Activated naive CD4-positive, alpha-beta T cell treated with Interleukin-2 at 50 U/mL for 16 hours (primary cell): ENCODE measurements at places on chromosomes 5 and 9.
A peak's percentile ranks its signal among the peaks of the same experiment; 100 is the strongest.

DNA sequence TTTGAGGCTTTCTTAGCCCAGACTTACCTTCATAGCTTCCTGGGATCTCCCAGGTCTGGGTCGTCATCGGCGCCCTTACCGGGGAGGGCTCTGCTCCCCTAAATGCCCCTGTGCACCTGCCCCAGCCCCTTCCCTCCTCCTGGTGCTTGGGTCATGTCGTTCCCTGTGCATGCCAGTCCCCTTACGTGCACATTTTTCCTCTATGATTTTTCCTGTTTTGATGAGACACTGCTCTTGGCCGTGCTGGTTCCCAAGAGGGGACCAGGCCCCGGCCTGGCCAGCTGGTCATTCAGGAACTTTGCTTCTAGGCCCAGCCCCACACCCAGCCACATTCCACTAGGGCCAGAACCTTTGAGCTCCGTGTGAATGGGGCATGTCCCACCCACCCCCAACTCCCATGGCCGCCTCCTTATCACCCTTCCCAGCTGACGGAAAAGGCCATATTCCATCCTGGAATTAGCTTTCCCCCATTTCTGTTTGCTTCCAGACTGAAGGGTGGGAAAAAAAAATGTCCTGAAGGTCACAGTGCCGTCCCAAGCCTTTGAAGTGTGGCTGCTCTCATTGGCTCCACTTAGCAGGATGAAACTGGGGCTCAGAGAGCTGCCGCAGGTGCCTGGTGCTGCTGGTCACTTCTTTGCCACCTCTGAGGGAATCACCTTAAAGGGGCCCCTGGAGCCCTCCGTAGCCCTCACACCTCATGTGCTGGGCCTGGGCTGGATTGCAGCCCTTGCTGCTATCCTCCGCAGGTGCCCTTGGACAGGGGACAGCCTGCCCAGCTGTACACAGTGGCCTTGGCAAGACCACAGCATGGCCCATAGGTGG, 25.1 kb downstream of the ERGIC1 start:
- no peak for DNase-seq

GRCh38 chr9:121219530-121219929, 17.9 kb upstream of the RAB14 start:
- no peak for DNase-seq

DNA sequence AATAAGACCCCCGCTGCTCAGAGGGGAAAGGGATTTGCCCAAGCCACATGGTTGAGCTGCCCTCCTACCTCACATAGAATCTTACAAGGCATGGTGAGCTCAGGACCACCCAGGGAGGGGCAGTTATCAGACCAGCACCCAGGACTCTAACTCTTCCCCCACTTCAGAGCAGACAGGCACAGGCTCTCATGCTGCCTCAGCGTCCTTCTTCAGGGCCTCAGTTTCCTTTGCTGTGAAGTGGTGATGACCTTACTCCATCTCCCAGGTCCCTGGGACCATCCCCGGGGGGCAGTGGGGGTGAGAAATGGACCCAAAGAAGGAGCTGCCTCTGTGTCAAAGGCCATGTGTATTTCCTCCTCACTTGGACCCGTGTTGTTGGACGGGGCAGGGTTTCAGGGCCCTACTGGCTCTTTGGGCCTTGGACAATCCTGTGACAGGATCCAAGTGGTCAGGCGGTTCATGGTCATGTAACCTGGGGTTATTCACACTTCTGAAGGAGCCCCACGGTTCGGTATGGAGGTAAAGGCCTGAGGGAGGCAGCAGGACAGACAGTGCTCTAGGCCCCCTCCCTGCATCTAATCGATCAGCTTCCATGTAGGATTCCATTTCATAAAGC, 31.7 kb upstream of the CSF1R start:
- no peak for DNase-seq

DNA sequence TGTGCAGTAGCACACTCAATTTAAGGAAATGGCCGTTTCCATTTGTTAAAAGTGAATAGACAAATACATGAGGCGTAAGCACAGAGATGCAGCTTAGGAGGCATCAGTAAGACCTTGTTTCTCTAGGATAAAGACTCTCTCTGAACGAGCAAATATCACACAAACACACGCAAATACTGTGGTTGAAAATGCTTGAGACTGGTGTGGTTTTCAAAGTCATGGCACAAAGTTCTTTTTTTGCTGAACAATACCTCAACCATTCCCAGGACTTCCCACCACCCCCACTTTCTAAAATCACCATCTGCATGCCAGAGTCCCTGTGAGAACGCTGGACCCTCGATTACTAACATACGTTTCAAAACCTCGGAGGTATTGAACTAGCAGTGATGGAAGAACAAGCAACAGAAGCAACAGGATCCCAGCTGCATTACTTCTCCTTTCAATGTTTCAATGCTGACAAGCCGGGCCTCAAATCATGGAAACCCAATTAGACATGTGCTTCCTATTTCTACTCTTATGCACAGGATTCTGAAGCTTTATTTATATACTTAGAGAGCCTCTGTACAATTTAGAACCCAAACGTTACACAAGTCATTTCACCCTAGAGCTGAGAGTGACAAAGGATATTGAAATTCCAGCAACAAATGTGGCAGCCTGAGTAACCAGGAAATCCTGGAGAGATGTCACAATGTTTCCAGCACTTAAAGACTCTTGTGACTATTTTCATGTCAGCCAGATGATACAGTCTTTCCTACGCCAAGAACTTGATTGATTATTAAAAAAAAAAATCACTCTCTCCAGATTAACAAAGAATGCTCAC, 63.9 kb downstream of the CDC14B start:
- no peak for DNase-seq

- no peak for DNase-seq
Measured at GRCh38 chr5:169826618-169827017, 153.7 kb downstream of the INSYN2B start.

DNA sequence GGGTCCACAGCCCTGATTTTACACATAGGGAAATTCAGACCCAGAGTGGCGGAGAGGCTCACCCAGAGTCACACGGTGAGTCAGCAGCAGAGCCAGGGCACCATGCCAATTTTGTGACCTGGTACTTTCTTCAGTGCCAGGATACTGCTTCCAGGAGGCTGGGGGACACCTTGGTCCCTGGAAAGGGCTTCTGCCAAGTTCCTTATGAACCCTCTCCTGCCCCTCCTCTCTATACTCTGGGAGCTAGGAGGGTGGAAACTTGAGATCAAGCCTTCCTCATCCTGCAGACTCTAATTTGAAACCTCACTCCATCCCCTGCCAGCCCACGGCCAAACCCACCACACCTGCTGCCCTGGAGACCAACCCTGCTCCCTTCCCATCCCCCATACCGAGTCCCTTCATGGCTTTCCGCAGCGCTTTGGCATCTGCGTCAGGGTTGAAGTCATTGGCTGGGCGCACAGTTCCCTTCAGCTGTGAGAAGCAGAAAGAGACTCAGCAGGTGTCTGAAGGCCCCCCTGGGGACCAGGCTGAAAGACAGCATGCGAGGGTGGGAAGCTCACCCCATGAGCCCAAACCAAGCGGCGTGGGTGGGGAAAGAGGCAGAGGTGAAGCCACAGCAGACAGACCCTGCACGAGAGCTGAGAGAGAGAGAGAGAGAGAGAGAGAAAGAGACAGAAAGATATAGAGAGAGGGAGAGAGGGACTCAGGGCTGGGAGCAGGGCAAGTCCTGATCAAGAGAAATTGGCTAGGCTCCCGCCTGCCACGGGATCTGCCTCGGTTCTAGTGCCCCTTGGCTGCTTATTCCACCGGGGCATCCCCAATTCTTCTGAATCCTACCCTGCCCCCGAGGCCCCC, 33.5 kb downstream of the ANXA6 start:
- peak; percentile 21 for DNase-seq

GRCh38 chr9:112283582-112284253, 49.7 kb downstream of the PTBP3 start:
- no peak for DNase-seq

DNA sequence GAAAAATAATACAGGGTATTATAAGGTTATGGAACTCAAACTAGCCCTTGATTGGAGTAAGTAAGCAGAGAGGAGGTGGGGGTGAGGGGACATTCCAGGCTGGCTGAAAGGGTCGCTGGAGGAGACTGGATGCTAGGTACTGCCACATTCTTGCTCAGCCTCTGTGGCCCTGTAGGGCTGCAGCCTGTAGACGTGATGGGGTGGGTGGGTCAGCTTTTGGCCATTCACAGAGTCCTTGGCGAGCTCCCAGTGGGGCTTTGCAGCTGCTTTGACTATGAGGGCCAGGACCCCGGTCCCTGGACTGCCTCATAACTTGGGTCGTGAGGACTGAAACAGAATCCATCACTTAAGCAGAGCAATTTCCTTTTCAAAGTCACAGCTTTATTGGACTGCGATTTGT, 4.2 kb upstream of the GDNF start:
- DNase-seq = no peak

GRCh38 chr5:12016159-12016746, 112.0 kb upstream of the CTNND2 start:
- no peak for DNase-seq

GRCh38 chr5:36681711-36682110, 75.3 kb downstream of the SLC1A3 start:
- no peak for DNase-seq
